ENCODE measurements at places on chromosomes 11 and 22.

GRCh38 chr11:82864268-82864667 is 36.0 kb downstream of the PRCP start:
- no peak for DNase-seq

DNA sequence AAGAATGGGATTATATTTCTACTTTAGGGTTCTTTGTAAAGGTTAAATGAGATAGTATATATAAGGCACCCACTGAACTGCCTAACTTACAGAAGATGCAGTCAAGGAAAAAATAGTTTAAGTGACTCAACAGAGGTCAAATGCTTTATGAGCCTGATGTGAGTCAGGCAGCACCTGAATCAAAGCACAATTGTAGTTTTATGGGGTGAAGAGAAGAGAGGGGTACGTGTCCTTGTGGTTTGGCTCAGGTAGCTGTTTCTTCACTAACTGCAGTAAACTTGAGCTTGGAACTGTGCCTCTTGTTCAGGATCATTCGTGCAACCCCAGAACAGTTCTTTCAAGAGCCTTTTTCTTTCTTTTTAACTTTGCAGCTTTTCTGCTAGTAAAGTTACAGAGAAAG is 125.2 kb upstream of the SPON1 start:
- peak; percentile 0 for DNase-seq

DNA sequence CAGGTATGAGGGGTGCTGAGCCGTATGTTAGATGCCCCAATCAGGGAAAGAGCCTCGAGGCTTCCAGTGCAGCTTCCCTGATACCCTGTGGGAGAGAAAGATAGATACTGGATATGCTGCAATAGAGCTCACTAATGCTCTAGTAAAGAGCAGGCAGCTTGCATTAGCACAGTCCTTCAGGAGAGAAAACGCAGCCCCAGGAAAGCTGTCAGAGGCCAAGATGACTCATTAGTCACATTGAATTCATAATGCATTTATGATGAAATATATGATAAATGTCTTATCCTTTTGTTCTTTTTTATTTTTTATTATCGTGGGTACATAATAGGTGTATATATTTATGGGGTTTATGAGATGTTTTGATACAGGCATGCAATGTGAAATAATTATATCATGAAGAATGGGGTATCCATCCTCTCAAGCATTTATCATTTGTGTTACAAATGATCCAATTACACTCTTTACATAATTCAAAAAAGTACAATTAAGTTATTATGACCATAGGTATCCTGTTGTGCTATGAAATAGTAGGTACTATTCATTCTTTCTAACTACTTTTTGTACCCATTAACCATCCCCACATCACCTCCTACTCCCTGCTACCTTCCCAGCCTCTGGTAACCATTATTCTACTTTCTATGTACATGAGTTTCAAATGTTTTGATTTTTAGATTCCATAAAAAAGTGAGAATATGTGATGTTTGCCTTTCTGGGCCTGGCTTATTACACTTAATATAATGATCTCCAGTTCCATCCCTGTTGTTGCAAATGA is 94.5 kb upstream of the TOP3B start:
- DNase-seq: peak; percentile 1

DNA sequence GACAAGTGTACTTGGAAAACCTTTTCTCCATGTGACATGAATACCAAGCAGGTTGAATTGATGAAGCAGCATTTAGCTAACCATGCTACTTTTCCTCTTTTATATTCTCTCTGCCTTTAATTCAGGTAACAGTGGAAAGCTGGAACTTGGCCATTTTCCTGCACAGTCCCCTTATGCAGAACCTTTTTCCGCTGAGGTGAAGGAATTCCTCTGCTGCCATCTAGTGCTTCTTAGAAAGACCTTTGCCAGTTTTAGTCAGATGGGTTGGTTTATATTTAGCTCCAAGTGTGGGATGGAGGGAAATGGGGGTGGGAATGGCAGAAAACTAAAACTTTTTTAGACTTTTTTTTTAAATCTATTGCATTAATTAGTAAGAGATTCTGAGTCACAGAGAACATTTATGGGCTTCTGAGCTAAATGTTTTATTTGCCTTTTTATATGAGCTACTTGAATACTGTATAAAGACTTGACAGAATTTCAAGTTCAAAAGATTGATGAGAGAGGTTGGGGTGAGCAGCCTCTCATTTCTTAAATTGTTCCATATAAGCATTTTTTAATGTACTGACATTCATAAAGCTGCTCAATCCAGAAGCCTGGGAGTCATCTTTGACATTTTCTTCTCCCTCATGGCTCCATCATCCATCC is 153.9 kb upstream of the ZC3H12C start:
- peak; percentile 56 for DNase-seq

- no peak for DNase-seq
These were observed 359.1 kb downstream of the LUZP2 start for GRCh38 chr11:24855951-24856350.

DNA sequence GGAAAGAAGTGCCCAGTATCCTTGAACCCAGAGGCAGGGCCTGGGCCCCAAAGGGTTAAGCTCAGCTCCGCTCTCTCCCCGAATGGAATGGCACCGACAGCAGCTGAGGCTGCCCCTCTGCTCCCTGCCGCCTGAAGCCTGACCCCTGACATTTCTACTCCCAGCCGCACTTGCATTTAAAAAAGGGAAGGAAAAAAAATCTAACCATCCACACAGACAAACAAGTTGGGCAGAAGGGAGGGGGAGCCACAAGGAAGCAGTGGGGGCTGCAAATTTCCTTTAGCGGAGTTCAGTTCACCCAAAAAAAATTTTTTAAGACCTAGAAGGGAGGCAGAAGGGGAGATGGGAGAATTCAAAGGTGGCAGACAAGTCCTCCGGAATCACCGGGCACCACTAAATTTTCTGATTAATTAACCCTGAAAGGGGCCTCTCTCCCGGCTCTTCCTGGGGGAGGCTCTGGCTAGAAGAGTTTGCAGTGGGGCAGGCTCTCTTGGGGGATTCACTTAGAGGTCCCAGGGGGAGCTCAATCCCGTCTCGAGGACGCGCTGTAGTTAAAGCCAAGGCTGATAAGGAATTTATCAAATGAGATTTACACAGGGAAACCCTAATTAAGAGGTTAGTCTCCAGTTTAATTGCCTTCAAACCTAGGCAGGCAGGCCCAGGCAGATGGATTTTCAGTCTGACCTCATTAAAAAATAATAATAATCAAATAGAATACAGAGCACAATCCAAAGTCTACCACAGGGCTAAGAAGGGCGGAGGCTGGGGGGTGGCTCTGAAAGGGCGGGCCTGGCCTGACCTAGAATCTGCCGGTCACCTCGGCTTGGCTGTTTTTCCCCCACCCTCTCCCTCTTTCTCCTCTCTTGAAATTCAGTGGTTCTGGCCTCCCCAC is 25.6 kb downstream of the MN1 start:
- no peak for DNase-seq

GRCh38 chr11:62026739-62027370 is 59.4 kb upstream of the FTH1 start:
- no peak for DNase-seq

- DNase-seq: no peak
These were observed 16.1 kb downstream of the EWSR1 start for GRCh38 chr22:29284196-29284595.

DNA sequence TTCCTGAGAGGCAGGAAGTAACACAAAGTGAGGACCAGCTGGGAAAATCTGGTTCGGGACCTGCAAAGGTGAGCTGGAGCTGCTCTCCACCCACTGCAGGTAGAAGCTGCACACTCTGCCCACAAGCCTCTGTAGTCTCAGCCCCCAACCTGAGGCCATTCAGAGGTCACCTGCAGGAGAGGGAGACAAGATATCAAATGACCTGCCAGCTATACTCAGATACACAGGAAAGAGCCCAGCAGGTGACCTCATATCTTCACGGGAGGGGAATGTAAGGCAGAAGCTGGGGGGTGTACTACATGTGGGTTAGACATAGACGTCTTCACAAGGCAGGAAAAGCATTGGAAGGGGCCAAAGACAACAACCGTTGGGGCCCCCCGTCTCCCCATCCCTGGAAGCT is 86.1 kb downstream of the APIP start:
- DNase-seq: no peak

DNA sequence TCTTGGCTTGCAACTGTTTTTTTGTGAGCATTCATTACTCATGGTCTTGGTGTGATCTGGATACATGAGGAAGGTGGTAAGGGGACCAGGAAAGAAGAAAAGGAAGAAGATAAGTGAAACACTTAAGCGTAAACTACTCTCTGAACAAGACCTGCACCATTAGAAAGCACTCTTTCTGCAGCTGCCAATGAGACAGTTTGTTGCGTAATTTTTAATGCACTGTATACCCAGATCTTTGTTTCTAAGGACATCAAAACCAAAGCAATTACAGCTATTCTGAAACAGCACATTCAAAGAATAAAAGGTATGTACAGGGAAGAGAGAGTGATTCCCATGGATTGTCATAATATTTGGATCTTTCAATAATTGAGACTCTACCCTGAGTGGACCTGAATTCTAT is 147.4 kb downstream of the BLID start:
- no peak for DNase-seq

DNA sequence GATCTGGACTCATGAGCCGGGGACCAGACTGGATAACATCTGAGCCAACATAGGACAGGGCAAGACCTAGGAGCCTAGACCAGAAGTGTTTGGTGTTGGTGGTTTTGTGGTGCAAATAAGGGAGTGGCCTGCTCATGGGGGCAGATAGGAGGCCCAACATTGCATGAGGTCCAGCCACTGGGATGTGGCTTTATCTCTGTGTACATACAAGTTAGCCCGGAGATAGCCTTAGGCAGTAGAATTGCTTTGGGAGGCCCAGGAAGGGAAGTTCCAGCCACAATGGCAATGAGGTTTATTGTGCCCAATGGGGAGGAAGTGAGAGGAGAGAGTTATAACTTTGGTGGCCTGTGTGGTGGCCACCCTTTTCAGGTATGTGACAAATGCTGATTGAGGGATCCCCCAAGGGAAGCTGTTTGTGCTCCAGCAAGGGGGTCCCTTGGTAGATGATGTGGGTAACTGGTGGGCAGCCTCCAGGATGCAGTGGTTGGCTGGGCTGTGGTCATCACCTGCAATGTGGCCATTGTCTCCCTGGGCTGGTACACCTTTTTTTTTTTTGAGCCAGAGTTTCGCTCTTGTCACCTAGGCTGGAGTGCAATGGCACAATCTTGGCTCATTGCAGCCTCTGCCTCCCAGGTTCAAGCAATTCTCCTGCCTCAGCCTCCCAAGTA is 6.4 kb downstream of the LMO2 start:
- DNase-seq: no peak

DNA sequence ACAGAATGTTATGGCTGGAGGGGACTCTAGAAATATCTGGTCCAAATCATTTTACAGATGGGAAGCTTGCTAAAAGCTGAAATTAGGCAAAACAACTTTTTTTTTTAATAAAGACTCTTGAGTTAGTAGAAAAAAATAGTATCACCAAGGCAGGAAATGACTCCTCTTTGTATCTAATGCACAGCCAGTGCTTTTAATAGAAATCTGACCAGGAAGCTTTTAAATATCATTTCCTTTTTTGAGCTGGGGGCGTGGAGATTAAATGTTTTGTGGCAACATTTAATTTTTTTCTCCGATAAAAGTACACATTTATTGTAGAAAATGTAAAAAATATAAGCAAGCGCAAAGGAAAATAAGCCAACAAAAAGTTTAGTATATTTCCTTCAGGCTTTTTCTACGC is 22.5 kb downstream of the TRAF6 start:
- DNase-seq: no peak

GRCh38 chr11:6609502-6610015 is 2.5 kb downstream of the TAF10 start:
- DNase-seq: no peak

DNA sequence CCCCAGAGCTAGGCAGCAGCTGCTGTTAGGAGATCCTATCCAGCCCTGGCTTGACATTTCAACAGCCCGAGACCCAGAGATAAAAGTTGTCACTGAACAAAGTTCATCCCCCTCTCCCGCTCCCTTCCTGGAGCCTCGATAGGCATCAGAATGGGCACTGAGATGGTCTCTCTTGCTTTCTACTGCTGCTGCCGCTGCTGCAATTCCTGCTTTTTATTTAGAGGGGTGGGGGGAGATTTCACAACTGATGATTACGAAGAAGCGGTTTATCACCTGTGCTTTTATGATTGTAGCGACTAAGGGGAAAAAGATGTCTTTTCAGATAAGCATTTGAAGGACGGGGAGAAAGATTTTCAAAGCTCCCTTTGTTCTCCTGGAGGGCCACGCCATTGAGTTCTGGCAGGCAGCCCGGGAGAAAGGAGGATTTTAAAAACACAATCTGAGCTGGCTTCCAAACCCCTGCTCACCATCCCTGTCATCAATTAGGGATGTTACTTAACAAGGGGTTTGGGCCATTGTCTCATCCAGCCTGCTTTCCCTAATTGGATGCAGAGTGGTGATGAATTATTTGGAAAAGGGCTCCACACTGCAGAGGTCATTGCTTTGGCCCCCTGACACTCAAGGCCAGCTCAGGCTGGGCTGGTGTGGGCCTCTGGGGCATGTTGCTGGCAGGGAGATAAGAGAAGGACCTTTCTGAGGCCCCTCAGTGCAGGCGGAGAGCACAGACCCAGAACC is 344.7 kb downstream of the BUD13 start:
- no peak for DNase-seq

GRCh38 chr11:18769802-18770456 is 21.7 kb downstream of the PTPN5 start:
- DNase-seq: no peak

GRCh38 chr11:72753341-72754148 is 1.3 kb upstream of the ARAP1 start:
- DNase-seq: no peak

- DNase-seq: no peak
These were observed 6.5 kb upstream of the ELFN2 start for GRCh38 chr22:37433786-37434185.

DNA sequence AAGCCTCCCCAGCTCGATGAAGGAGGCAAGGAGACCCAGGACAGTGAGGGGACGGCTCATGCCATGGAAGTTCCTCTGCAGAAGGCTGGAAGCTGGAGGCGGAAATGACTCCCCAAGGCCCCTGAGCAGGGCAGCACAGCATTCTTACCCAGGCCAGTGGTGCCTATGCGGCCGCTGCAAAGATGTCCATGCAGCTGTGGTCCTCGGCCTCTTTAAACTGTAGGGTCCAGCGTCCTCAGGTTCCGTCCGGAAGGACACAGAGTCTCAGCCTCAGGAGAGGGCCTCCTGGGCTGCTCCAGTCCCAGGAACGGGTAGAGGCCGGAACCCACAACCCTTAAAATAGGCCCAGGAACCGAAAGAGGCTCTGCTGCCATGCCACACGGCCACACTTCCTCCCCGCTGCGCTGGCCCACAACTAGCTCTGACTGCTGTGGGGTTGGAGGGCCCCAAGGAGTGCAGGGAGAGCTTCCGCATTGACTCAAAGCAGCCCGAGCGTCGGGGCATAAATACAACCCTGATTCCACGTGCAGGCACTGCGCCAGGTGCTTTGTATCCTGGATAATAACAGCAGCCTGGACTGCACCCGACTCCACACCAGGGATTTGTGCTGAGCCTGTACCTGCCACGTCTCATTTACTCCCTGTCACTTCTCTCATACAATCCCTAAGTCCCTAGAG is 5.5 kb downstream of the KIAA0930 start:
- no peak for DNase-seq

Data from fibroblast of skin of left quadriceps (primary cell).